Aortic smooth muscle cell (primary cell): ENCODE measurements at places on chromosomes 12 and 14. TPM values are rescaled to one million over a fixed set of nuclear protein-coding genes. Genes with fewer than 3 reads are reported as not detected.

Gene PMCH
- total RNA-seq, result 3.4 TPM in 1 of 2 replicates, not detected in the other

Gene TTC7B
- total RNA-seq, result 19.0 and 25.3 TPM in 2 replicates

Gene AHSA1
- total RNA-seq, result 103 and 133 TPM in 2 replicates

Gene CCT2
- total RNA-seq, result 141 and 178 TPM in 2 replicates

Gene VDR
- total RNA-seq, result 3.6 and 6.1 TPM in 2 replicates

Gene SRGAP1
- 5.8 and 12.3 TPM in 2 replicates for total RNA-seq

Gene MAP1LC3B2
- 0.53 and 1.1 TPM in 2 replicates for total RNA-seq

Gene ASIC1
- 1.3 and 1.4 TPM in 2 replicates for total RNA-seq

Gene STRAP
- total RNA-seq, result 64.5 and 78.3 TPM in 2 replicates

Gene CLEC2B
- total RNA-seq, result 4.2 and 4.4 TPM in 2 replicates

Gene NEDD1
- 21.5 and 25.0 TPM in 2 replicates for total RNA-seq

Gene TSHR
- total RNA-seq, result not detected in 2 replicates

Gene LTBP2
- 202 and 239 TPM in 2 replicates for total RNA-seq

Gene GDF3
- not detected in 2 replicates for total RNA-seq

Gene ARMH4
- 3.8 and 6.4 TPM in 2 replicates for total RNA-seq

Gene CLEC1A
- total RNA-seq, result 0.37 and 0.40 TPM in 2 replicates

Gene SCARB1
- 8.2 and 12.2 TPM in 2 replicates for total RNA-seq

Gene PRDM4
- total RNA-seq, result 18.1 and 19.6 TPM in 2 replicates

Gene AQP5
- total RNA-seq, result 0.19 and 0.26 TPM in 2 replicates

Gene SLCO1B3
- total RNA-seq, result not detected in 2 replicates

Gene KRT3
- total RNA-seq, result not detected in 2 replicates

Gene SLC25A47
- not detected in 2 replicates for total RNA-seq

Gene DTX1
- total RNA-seq, result not detected in 2 replicates

Gene BHLHE41
- total RNA-seq, result 3.8 and 5.3 TPM in 2 replicates

Gene ACTN1
- 199 and 262 TPM in 2 replicates for total RNA-seq

Gene CISTR
- total RNA-seq, result not detected in 2 replicates

Gene ERBB3
- total RNA-seq, result 0.19 and 3.6 TPM in 2 replicates

Gene TMTC3
- total RNA-seq, result 53.5 and 54.7 TPM in 2 replicates

Gene LTBR
- total RNA-seq, result 42.1 and 47.6 TPM in 2 replicates

Gene KLRC2
- total RNA-seq, result not detected in 2 replicates

Gene HOXC9
- total RNA-seq, result not detected in 2 replicates

Gene BIN2
- total RNA-seq, result not detected in 2 replicates

Gene ADAM21
- total RNA-seq, result 0.50 and 1.2 TPM in 2 replicates

Gene GLIPR1
- total RNA-seq, result 150 and 263 TPM in 2 replicates

Gene RFX4
- not detected in 2 replicates for total RNA-seq

Gene MORN3
- total RNA-seq, result 1.4 and 1.5 TPM in 2 replicates

Gene KLHDC1
- total RNA-seq, result 2.2 and 3.8 TPM in 2 replicates

Gene LRTM2
- not detected in 2 replicates for total RNA-seq

Gene RARG
- total RNA-seq, result 42.1 and 48.3 TPM in 2 replicates

Gene KRT72
- total RNA-seq, result not detected in 2 replicates

Gene SLC6A15
- total RNA-seq, result 0.13 and 0.19 TPM in 2 replicates

Gene KRT73
- total RNA-seq, result not detected in 2 replicates

Gene AVPR1A
- not detected in 2 replicates for total RNA-seq

Gene KCNMB4
- 0.26 and 0.56 TPM in 2 replicates for total RNA-seq

Gene APOF
- not detected in 2 replicates for total RNA-seq

Gene PIWIL1
- not detected in 2 replicates for total RNA-seq

Gene HPD
- 4.7 and 19.3 TPM in 2 replicates for total RNA-seq

Gene LRCOL1
- total RNA-seq, result not detected in 2 replicates

Gene EPYC
- not detected in 2 replicates for total RNA-seq

Gene TPH2
- not detected in 2 replicates for total RNA-seq

Gene PPP1R1A
- not detected in 2 replicates for total RNA-seq

Gene LRP1-AS
- 0.37 TPM in 1 of 2 replicates, not detected in the other for total RNA-seq

Gene PSMC1
- 193 and 246 TPM in 2 replicates for total RNA-seq

Gene CACNA2D4
- total RNA-seq, result 0.06 and 0.13 TPM in 2 replicates

Gene ABCD2
- under 0.01 TPM in 1 of 2 replicates, not detected in the other for total RNA-seq
